ENCODE measurements at places on chromosomes 11 and 22. TPM values are rescaled to one million over a fixed set of nuclear protein-coding genes. Genes with fewer than 3 reads are reported as not detected.

SPTBN2 gene
- total RNA-seq: 17.5 TPM

ANO5 gene
- total RNA-seq: 6.8 TPM

DNA sequence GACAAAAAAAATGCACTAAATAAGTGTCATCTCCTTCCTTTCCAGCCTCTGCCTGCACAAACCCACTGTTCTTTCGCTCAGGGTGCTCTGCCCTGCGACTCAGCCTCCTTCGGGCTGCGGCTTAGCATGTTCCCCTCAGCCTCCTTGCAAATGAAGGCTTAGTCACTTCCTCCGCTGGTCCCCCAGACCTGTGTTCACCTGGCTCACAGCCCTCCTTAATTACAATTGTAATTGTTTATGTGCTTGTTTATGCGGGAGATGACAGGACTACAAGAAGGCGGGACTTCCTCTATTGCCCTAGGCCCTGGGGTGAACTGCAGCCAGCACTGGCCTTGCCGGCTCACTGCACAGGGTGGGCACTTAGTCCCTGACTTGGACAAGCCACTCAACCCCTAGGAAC, 303.6 kb downstream of the KIRREL3 start:
- no peaks in the 10 kb centered on the region for H3K27me3 ChIP-seq
- H3K27ac ChIP-seq: no peak overlapping the region
- no peaks in the 10 kb centered on the region for H3K4me1 ChIP-seq

HSPB2 gene
- total RNA-seq: not detected

- H3K4me3 ChIP-seq: no peak overlapping the region
- peaks cover 36% of the 10 kb centered on the region for H3K4me1 ChIP-seq
- no peaks in the 10 kb centered on the region for H3K27me3 ChIP-seq
- DNase-seq: peak; percentile 74
Measured at GRCh38 chr11:110759972-110760381, 47.7 kb upstream of the ARHGAP20 start.

DNA sequence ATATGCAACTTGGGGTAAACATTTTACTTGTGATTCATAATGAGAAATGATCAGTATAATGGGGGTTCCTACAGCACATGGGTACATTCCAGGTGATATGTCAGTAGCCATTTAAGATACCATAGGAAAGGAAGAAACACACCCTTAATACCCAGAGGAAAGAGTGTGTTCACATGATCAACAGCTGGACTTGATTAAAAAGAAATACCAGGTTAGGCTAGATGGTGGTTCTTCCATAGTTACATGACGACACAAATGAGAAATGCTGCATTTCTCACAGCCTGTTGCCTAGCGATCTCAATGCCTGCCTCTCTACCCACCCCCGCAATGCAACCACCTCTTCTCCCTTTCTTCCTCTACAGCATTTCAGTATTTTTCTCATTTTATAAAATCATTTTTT, 96.8 kb downstream of the TTC28 start:
- H3K4me1 ChIP-seq: no peaks in the 10 kb centered on the region
- no peak overlapping the region for H3K4me3 ChIP-seq

- no peaks in the 10 kb centered on the region for H3K27me3 ChIP-seq
- DNase-seq: no peak
- no peaks in the 10 kb centered on the region for H3K4me1 ChIP-seq
- no peaks in the 10 kb centered on the region for H3K36me3 ChIP-seq
Measured at GRCh38 chr11:104155375-104155774, 8.6 kb downstream of the PDGFD start.

GRCh38 chr11:37450613-37451012, 852.6 kb upstream of the RAG2 start:
- no peaks in the 10 kb centered on the region for H3K4me1 ChIP-seq
- H3K36me3 ChIP-seq: no peaks in the 10 kb centered on the region
- no peaks in the 10 kb centered on the region for H3K27me3 ChIP-seq
- no peak for DNase-seq
- H3K27ac ChIP-seq: no peak overlapping the region
- H3K4me3 ChIP-seq: no peak overlapping the region

GRCh38 chr11:96708219-96708878, 318.5 kb downstream of the JRKL start:
- no peaks in the 10 kb centered on the region for H3K4me1 ChIP-seq
- DNase-seq: no peak
- no peak overlapping the region for H3K4me3 ChIP-seq
- no peak overlapping the region for H3K27ac ChIP-seq
- no peaks in the 10 kb centered on the region for H3K27me3 ChIP-seq

APOA5 gene
- not detected for total RNA-seq

TUBA8 gene
- total RNA-seq: not detected

GRCh38 chr11:118170882-118171268, 5.6 kb downstream of the SCN2B start:
- no peak overlapping the region for H3K4me3 ChIP-seq
- no peaks in the 10 kb centered on the region for H3K36me3 ChIP-seq
- H3K27ac ChIP-seq: no peak overlapping the region
- H3K27me3 ChIP-seq: no peaks in the 10 kb centered on the region
- peak; percentile 29 for DNase-seq

GRCh38 chr11:8721609-8722500, 39.3 kb downstream of the RPL27A start:
- peak overlapping the region; percentile 94 for H3K27ac ChIP-seq
- H3K4me3 ChIP-seq: peak overlapping the region; percentile 3
- no peak for DNase-seq
- H3K4me1 ChIP-seq: peaks cover 66% of the 10 kb centered on the region
- no peaks in the 10 kb centered on the region for H3K27me3 ChIP-seq
- H3K36me3 ChIP-seq: peaks cover 16% of the 10 kb centered on the region

- no peak for DNase-seq
- no peak overlapping the region for H3K27ac ChIP-seq
Measured at GRCh38 chr11:28966951-28967350, 858.8 kb downstream of the METTL15 start.

ADAMTS15 gene
- 23.5 TPM for total RNA-seq

IRAG1 gene
- total RNA-seq: 24.6 TPM

C11orf91 gene
- not detected for total RNA-seq

DNA sequence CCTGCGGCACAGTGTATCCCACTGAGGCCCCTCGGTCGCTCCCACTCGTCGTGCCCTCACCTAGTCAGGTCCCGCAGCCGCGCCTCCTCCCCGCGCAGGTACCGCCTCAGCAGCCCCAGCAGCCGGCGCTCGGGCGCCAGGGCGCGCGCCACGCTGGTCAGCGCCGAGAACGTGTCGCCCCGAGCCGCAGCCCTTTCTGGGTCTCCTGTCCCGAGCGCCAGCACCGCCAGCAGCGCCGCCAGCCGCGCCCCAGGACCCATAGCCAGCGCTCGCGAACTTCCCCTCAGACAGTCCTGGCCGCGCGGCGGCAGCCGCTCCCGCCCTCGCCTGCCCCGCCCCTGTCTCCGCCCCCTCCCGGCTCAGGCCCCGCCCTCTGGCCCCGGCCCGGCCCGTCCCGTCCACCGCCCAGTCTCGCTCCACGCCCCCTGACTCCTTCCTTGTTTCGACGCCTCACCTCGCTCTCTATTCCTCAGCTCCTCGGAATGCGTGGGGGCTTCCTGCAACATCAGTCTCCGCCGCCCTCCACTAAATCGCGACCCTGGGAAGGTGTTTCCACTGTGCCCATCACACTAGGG, at the start of gene P4HA3:
P4HA3 (minus strand) TSS at position 289 of the 575 bp plus-strand sequence; CDS start at position 260, 29 bp downstream.
- peaks cover 11% of the 10 kb centered on the region for H3K4me1 ChIP-seq
- peak; percentile 77 for DNase-seq
- no peaks in the 10 kb centered on the region for H3K36me3 ChIP-seq
- H3K4me3 ChIP-seq: peak within 1 kb of the TSS; percentile 45

GRCh38 chr11:123678246-123678645, 23.8 kb upstream of the SCN3B start:
- H3K4me1 ChIP-seq: no peaks in the 10 kb centered on the region
- DNase-seq: no peak
- H3K27me3 ChIP-seq: no peaks in the 10 kb centered on the region
- no peak overlapping the region for H3K4me3 ChIP-seq

GRCh38 chr11:2406878-2407410, 6.4 kb downstream of the TSSC4 start:
- H3K36me3 ChIP-seq: peaks cover 26% of the 10 kb centered on the region
- peaks cover 18% of the 10 kb centered on the region for H3K4me1 ChIP-seq
- H3K27ac ChIP-seq: no peak overlapping the region
- no peak for DNase-seq
- H3K4me3 ChIP-seq: no peak overlapping the region

GRCh38 chr11:64132191-64132771, 33.6 kb downstream of the MACROD1 start:
- H3K36me3 ChIP-seq: no peaks in the 10 kb centered on the region
- H3K4me1 ChIP-seq: peaks cover 20% of the 10 kb centered on the region
- DNase-seq: no peak
- no peaks in the 10 kb centered on the region for H3K27me3 ChIP-seq
- H3K4me3 ChIP-seq: no peak overlapping the region

DNA sequence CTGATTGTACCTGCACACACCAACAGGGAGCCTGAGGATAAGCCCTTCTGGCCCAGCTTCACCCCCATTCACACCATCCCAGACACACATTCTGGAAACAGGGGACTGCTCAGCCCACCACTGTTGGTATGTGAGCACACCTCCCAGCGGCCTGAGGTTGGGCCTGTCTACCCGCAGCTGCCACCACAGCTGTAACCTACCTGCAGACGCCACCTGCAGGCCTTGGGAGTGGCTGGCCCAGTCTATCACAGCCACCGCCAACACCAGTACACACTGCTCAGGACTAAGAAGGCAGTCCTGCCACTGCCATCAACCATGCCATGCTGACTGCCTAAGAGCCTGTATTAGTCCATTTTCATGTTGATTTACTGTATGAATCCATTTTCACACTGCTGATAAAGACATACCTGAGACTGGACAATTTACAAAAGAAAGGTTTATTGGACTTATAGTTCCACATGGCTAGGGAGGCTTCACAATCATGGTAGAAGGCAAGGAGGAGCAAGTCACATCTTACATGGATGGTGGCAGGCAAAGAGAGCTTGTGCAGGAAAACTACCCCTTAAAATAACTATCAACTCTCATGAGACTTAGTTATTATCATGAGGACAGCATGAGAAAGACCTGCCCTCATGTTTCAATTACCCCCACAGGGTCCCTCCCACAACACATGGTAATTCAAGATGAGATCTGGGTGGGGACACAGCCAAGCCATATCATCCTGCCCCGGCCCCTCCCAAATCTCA, 30.6 kb downstream of the RSF1 start:
- no peak for DNase-seq
- no peaks in the 10 kb centered on the region for H3K36me3 ChIP-seq
- H3K4me1 ChIP-seq: peaks cover 5% of the 10 kb centered on the region
- no peaks in the 10 kb centered on the region for H3K27me3 ChIP-seq
- H3K27ac ChIP-seq: no peak overlapping the region

- no peaks in the 10 kb centered on the region for H3K4me1 ChIP-seq
- no peak overlapping the region for H3K4me3 ChIP-seq
- no peaks in the 10 kb centered on the region for H3K27me3 ChIP-seq
- no peak for DNase-seq
Measured at GRCh38 chr11:82405421-82405820, 328.2 kb downstream of the FAM181B start.

DNA sequence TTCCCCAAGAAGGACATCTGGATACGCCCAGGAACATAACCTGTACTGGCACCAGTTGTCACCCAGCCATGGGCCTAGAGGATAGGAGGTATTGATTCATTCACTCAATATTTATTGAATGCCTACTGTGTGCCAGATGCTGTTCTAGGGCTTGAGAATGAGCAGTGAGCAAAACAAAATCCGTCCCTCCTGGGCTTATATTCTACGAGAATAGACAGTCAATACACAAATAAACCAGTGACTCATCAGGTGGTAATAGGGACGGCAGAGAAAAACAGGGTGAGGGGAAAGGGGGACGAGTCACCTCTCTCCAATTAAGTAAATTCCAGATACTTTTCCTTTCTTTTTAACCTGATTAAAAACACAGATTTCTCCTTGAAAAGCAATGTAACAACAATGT, 103.5 kb downstream of the MICAL2 start:
- no peaks in the 10 kb centered on the region for H3K27me3 ChIP-seq
- no peak for DNase-seq
- H3K4me1 ChIP-seq: peaks cover 38% of the 10 kb centered on the region
- H3K27ac ChIP-seq: peak overlapping the region; percentile 11

DNA sequence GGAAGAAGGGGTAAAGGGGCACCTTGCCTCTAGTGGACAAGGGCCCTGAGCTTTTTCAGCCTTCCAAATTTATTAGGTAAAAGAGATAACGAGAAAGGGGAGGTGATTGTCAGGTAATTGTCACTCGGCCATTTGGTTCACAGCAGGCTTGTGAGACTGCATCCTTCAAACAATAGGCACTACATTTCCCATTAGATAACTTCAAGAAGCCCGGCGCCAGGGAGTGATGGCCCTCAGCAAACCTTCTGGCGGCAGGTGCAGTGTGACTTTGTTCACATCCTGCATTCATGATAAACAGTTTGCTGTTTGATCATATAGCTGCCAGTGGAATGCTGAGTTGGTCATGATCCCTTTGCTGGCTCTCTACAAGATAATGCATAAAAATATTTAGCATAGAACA, 185.1 kb downstream of the CWF19L2 start:
- no peak overlapping the region for H3K4me3 ChIP-seq
- H3K36me3 ChIP-seq: no peaks in the 10 kb centered on the region
- no peaks in the 10 kb centered on the region for H3K4me1 ChIP-seq
- DNase-seq: no peak
- no peak overlapping the region for H3K27ac ChIP-seq

DNA sequence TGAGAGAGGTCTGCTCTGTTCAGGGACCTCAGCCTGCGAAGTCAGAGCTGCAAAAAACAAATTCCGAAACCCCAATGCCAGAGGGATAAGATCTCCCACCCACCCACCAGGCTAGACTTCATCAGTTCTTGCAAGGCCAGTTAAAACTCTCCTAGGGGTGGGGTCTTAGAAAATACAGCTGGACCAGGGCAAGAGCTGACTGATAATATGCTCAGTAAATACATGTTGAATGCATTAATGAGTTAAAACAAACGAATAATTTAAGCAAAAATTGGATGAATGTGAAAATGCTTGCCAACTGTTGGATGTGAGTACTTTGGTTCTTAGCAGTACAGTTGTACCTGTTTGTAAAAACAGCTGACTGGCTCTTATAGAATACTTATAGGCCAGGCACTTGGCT, 129.8 kb downstream of the SERGEF start:
- no peak overlapping the region for H3K4me3 ChIP-seq
- no peaks in the 10 kb centered on the region for H3K27me3 ChIP-seq
- no peak for DNase-seq
- H3K27ac ChIP-seq: no peak overlapping the region

GRCh38 chr11:122085264-122085663, 30.8 kb downstream of the BLID start:
- no peak for DNase-seq
- H3K4me1 ChIP-seq: no peaks in the 10 kb centered on the region
- H3K36me3 ChIP-seq: peaks cover 10% of the 10 kb centered on the region
- no peak overlapping the region for H3K27ac ChIP-seq
- H3K27me3 ChIP-seq: no peaks in the 10 kb centered on the region

GRCh38 chr11:124541204-124541603, 2.2 kb downstream of the OR8B12 start:
- H3K36me3 ChIP-seq: no peaks in the 10 kb centered on the region
- no peaks in the 10 kb centered on the region for H3K27me3 ChIP-seq
- no peak overlapping the region for H3K27ac ChIP-seq
- H3K4me3 ChIP-seq: no peak overlapping the region

- no peak overlapping the region for H3K4me3 ChIP-seq
- peak overlapping the region; percentile 30 for H3K27ac ChIP-seq
- H3K27me3 ChIP-seq: no peaks in the 10 kb centered on the region
- DNase-seq: no peak
- H3K36me3 ChIP-seq: no peaks in the 10 kb centered on the region
- peaks cover 13% of the 10 kb centered on the region for H3K4me1 ChIP-seq
Measured at GRCh38 chr11:114284021-114284420, 12.2 kb upstream of the NNMT start.

MFNG gene
- 11.2 TPM for total RNA-seq

MPZL2 gene
- 97.2 TPM for total RNA-seq

Data from stomach (tissue), 19 donors.